CD4-positive, alpha-beta T cell treated with Interleukin-15 for 4 hours (primary cell): ENCODE measurements at places on chromosomes 1 and 21.
A peak's percentile ranks its signal among the peaks of the same experiment; 100 is the strongest.

GRCh38 chr1:183569141-183569540 lies 21.1 kb downstream of the NCF2 start:
- DNase-seq: no peak

GRCh38 chr1:166675213-166675612 lies 164.1 kb upstream of the POGK start:
- no peak for DNase-seq

DNA sequence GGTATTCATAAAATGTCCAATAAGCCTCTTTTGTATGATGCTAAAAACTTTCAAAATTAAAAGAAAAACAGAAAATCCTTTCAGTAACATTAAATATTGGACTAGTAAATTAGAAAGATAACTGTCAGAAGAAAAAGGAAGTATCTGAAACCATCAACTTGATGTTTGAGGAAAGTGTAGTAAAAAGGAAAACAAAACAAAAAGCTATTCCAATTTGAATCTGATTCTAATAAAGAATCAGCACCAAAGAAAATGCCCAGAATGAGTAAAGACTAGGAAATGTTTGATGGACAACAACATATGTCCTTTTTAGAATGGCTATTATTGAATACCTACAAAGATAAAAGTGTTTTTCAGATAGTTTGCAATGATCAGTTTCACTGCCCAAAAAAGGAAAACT lies 79.9 kb upstream of the RBM34 start:
- DNase-seq: no peak

DNA sequence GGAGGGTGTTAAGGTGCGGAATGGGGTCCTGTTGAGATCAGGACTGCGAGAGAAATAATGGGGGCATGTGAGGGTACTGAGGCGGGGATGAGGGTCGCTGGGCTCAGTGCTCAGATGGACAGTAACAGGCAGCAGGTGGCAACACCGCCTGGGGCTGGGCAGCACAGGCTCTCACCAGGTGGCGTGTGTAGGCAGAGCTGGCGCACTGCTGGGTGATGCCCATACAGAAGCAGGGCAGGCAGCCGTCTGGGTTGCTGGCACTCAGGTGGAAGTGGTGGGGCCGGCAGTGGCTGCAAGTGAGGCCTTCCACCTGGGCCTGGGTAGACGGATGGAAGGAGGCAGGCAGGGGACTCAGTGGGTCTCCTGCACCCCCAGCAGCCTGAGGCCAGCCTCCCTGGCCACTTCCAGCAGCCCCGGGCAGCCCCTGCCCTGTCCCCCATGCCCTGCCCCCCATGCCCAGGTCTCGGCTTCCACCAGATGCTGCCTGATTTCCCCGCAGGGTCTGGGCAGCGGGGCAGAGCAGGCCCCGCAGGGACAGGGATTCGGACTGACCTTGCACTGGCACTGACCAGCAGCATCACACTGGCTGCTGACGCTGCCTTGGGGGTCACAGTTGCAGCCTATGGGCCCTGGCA lies 60.5 kb downstream of the LDLRAD2 start:
- DNase-seq: no peak

DNA sequence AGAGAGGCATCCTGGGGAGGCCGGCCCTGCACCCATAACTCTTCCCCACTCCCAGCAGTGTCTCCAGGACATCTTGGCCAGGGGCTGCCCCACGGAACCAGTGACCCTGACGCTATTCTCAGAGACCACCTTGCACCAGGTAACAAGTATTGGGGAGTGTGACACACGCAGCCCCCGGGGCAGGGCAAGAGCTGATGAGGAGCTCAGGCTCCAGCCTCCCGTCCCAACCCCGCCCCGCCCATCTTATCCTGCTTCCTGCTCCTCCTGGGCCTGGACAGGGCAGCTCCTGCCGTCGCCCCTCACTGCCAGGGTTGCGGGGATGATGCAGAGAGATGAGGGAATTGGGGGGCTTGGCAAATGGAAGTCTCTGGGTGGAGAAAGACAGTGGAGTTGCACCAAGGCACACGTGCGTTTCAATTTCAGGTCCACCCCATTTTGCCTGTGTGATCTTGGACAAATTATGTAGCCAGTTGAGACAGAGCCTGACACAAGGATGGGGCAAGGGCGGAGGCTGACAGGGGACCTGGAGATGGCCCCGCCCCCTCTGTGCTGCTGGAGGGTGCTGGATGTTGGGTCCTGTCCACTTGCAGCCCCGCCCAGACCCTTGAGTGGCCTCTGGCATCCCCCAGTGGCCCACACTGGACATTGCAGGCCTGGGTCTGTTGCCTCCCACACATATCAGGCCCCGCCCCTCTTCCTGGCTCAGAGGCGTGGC lies 10.7 kb downstream of the CLCNKA start:
- peak; percentile 20 for DNase-seq

- no peak for DNase-seq
Observed at GRCh38 chr1:60681095-60681860, 401.1 kb upstream of the NFIA start.

- peak; percentile 32 for DNase-seq
Observed at GRCh38 chr1:225318706-225319575, 108.9 kb downstream of the LBR start.

DNA sequence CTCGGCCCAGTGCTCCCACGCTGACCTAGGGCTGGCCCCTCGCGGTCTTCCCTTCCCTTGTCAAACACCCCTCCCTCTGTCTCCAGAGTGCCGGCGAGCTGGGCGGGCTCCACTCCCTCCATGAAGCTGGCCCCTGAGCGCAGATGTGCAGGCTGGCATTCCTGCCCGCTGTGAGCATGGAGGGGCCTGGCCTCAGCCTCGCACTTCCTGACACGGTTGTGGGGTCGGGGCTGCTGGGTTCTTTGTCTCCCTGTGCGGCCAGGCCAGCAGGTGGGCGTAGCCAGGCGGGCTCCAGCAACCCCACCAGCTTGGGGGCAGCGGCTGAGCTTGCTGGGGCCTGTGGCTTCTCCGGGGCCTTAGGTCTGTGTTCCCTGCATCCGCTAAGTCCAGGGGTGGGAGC lies 14.2 kb upstream of the PEX10 start:
- no peak for DNase-seq
